ENCODE measurements at places on chromosomes 11 and 22. TPM values are rescaled to one million over a fixed set of nuclear protein-coding genes. Genes with fewer than 3 reads are reported as not detected.

ACP2 gene
- total RNA-seq = 70.2 TPM

DNA sequence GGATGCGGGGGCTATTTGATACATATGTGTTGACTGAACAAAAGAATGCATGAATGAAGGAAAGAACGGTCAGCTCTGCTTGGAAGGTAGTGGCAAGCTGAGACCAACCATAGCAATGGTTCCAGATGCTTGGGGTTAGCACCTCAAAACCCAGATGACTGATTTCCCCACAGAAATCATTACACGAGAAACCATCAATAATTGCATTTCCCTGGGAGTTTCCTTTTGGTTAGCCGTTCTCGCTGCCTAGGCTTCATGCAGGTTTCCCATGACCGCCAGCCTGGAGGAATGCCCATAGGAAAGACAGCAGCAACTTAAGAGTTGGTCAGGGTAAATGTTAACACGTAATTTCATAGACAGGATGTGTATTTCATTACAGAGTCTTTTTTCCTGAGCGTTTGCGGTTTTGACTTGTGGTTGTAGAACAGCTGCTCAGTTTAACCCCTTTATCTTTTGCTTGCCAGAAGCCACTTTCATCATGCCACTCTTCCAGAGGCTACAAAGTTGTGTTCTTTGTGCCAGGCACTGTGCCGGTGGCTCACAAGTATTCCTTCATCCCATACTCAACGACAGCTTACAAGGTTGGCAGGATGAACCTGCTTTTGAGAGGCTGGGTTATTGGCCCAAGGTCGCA lies 2.8 kb downstream of the IL17RA start:
- no peak for DNase-seq

LRRC56 gene
- total RNA-seq = not detected

- no peak for DNase-seq
These were observed 55.9 kb downstream of the RTN4R start for GRCh38 chr22:20211997-20212753.

- DNase-seq = no peak
These were observed 28.9 kb downstream of the PAX6 start for GRCh38 chr11:31782257-31782656.

DNA sequence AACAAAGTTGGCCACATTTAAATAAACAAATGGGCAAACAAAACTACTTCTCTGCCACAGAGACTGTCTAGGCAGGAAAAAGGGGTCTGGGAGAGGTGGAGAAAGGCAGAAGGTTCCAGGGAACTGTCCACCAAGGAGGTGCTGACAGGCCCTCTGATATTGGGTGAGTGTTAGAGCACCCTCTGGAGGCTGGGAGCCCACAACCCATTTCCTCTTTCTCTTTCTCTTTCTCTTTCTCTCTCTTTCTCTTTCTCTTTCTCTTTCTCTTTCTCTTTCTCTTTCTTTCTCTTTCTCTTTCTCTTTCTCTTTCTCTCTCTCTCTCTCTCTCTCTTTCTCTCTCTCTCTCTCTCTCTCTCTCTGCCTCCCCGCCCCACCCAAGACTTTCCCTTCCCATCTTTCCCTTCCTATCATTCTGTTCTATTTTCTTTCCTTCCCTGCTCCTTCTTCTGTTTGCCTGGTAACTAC lies 912.8 kb downstream of the DLG2 start:
- DNase-seq = no peak

DNA sequence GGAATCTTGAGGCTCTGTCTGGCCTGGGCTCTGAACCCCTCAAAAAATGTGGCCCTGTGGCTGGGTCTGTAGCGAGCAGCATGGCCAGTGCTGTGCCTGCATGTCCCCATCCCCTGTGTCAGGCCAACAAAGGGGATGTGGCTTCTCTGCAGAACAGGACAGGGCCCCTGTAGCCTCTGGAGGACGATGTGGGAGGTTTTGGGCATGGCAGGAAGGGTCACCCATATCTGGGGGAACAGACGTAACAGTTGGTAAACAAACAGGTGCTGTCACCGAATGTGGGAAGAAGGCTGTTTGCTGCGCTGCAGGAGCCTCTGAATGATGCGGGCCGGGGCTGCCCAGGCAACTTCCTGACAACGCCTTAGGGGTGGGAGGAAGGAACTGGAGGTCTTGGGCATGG lies 35.0 kb downstream of the LRP5 start:
- DNase-seq = no peak

GRCh38 chr11:85848556-85848955 lies 6.6 kb upstream of the CCDC83 start:
- DNase-seq = no peak

DNA sequence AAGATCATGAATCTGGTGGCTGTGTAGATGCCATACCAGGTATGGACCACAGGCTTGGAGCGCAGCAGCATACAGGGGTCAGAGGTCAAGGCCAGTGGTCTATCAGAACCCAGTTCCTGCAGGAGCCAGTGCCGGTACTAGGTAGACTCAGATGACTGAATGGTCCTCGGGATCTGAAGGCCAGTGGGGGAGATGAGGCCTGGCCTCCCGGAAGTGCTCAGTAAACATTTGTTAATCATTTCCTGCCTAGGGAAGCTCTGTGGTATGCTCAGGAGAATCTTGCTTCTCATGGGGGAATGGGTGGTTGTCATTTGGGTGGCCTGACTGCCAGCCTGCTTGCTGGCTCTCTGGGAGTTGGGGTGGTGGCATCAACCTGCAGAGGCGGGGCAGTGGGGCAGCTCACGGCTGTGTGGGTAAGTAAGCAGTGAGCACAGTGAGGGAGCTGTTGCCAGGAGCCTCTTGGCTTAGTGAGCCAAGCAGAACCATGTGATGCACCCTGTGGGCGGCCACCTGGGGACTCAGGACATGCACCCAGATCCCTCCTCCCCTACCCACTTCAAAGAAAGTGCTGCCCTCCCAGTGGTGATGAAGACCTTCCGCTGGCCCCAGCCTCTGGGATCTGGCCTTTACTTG lies 33.0 kb downstream of the PTPRJ start:
- no peak for DNase-seq

DNA sequence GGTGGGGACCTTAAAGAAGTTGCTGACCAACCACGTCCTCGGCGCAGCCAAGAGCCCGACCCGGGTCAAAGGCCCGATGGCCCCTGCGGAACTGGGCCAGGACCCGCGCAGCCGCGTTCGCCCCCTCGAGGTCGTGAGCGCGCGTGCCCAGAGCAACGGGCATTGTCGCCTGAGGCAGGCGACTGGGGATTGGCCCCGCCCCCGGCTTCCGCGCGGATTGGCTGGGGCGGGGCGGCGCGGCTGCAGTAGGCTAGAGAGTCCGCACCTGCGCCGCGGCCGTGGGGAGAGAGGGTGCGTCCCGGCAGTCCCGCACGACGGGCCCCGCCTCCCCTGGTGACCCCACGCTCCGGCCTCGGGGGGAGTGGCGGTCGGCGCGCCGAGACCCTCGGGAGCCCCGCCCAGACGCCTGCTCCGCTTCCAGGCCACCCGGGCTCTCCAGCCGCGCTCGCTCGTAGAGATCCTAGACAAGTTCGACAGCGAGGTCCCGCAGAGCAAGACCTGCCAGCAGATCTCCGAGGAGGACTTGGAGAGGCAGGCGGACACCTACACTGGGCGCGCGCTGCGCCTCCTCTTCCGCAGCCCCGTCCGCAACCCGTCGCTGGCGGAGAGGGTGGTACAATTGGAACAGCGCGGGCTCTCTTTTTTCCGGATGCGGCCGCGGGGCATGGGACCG lies 8.3 kb upstream of the PPIL2 start:
- no peak for DNase-seq

GRK3 gene
- total RNA-seq = 25.9 TPM

DNA sequence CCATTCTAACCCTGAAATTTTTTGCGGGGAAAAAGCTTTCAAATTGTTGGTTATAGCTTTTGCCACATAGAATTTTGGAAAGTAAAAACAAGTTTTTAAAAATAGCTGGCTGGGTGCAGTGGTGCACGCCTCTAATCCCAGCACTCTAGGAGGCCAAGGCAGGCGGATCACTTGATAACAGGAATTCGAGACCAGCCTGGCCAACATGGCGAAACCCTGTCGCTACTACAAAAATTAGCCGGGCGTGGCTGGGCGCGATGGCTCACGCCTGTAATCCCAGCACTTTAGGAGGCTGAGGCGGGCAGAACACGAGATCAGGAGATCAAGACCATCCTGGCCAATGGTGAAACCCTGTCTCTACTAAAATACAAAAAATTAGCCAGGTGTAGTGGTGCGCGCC lies 54.9 kb downstream of the TNRC6B start:
- no peak for DNase-seq

- no peak for DNase-seq
These were observed 35.2 kb downstream of the SOX6 start for GRCh38 chr11:16321148-16321547.

DNA sequence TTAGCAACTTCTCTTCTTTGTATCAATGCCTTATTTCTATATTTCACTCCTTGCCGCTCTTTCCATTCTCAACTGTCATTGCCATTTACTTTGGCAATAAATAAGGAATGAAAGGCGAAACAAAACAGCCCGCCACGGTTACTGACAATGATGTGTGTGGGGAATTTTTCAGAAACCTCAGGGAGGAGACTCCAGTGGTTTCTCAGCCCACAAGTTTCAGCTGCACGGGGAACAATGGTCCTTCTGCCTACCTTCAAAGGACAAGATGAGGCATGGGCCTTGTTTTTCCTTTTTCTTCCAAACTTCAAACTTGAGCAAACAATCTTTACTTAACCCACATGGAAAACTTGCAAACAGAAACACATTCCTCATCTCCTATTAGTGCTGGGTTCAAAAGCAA lies 409.4 kb downstream of the METTL15 start:
- no peak for DNase-seq

NDUFS8 gene
- total RNA-seq = 91.1 TPM

TNNT3 gene
- total RNA-seq = 4.6 TPM

DNA sequence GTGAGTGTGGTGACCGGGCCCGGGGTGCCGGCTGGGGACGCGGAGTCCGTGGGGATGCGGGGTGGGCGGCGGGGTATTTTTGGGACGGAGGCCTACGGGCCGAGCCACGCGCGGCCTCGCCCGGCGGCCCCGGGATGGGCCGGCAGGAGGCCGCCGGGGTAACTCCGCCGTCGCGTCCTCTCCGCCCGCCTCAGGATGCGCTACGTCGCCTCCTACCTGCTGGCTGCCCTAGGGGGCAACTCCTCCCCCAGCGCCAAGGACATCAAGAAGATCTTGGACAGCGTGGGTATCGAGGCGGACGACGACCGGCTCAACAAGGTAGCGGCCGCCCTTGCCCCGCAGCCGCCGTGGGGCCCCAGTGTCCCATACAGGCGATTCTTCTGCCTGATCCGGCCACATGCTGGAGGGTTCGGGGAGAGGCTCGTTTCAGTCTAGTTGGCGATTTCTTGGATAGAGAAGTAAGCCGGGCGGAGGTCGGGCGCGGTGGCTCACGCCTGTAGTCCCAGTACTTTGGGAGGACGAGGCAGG lies 337 bp downstream of the RPLP2 start:
- DNase-seq = no peak

WNT11 gene
- 137 TPM for total RNA-seq

DNA sequence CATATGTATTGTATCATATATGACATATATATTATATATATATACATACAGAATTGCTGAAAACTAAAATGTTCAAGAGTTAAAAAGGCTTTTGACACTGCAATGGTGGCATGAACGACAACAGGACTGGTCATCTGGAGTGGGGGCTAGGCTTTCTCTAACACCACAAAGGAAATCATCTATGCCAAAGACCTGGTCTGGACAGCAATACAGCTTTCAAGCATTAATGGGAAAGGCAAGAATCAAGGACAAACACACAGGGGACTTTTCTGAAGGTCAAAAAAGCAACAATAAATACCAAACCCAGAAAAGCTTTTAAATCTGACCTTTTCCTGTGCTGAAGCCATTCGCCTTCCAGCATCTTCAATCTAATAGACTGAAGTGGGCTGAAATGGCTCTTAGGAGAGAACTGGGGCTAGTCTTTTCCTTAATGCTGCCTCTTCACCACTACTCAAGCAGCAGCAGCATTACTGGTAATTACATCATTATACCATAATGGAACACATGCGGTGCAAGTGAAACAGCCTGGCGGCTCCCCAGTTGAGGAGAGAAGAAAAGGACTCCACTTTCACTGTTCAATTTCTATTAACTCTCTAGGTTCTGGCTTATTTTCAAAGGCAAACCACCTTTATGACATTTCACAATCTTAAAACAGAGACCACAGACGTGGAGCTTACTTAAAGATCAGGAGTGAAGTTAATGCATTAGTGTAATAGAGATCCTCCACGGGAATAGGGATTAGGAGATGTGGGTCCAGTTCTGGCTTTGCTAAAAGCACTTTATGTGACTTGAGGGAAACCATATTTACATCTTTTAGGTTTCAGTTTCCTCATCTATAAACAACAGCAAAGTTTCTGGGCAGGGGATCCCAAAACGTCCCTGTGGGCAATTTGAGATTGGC lies 63.0 kb downstream of the GAB2 start:
- no peak for DNase-seq

DNA sequence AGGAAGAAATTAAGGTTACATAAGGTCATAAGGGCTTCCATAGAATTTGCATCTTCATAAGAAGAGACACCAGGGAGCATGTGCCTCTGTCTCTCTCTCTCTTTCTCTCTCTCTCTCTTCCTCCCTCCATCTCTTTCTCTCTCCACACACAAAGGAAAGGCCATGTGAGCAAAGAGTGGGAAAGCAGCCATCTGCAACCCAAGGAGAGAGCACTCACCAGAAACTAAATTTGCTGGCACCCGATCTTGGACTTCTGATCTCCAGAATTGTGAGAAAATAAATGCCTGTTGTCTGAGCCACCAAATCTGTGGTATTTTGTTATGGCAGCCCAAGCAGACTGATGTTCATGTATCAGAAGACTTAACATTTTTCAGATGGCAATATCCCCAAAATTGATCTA lies 6.4 kb upstream of the KRTAP5-10 start:
- no peak for DNase-seq

RIMBP3C gene
- total RNA-seq = not detected

RBMXL2 gene
- not detected for total RNA-seq

DNA sequence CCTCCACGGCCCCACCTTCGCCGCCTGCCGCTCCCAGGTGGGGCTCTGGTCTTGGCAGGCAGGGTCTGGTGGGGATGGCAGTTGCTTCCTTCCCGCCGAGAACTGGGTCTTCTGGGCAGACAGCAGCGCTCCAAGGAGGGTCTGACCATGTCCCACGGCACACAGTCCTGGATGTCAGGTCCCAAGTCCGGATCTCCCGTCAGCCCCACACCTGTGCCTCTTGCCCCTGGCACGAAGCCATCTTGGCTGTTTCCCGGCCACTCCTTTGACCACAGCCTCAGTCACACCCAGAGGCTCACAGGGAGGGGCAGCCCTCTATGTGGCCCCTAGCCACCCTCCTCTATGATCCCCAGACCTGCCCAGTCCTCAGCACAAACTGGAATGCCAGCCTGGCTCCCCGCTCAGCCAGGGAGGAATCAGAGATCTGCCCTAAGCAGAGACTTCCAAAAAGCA lies 14.3 kb downstream of the MUC5B start:
- DNase-seq = no peak

CCDC88B gene
- total RNA-seq = 13.0 TPM

MS4A3 gene
- not detected for total RNA-seq

Measured in omental fat pad (tissue), 4 donors.